ENCODE measurements at places on chromosomes 4 and X.

GRCh38 chrX:2159861-2160260 is 340.9 kb downstream of the DHRSX start:
- no peak for DNase-seq

DNA sequence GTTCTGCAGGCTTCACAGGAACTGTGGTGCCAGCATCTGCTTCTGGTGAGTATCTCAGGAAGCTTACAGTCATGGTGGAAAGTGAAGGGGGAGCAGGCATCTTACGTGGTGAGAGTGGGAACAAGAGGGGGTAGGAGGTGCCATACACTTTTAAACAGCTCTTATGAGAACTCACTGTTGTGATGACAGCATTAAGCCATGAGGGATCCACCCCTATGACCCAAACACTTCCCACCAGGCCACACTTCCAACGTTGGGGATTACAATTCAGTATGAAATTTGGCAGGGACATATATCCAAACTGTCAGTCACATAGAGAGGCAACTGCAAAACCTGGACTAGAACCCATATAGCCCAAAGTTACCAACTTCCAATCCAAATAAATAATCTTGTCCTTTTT is 43.1 kb upstream of the ZCCHC12 start:
- DNase-seq = no peak

GRCh38 chr4:128831531-128832242 is 22.2 kb downstream of the JADE1 start:
- no peak for DNase-seq

- peak; percentile 85 for DNase-seq
These were observed 30.6 kb upstream of the SCML1 start for GRCh38 chrX:17706676-17707075.
